ENCODE measurements at places on chromosomes 3 and 15.

DNA sequence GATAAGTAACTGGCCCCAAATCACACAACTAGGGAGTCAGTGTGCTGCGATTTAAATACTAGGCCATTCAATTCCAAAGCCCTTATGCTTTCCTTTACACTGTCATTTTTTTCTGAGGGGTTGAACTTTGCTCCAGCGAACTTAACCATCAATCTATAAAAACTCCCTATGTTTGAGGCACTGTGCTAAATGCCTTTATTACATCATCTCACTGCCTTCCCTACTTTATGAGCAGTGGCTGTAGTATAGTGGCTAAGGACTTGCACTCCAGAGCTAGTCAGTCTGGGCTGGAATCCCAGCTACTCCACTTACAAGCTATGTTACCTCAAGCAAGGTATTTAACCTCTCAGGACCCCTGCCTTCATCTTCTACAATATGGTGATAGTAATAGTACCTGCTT, 26.9 kb upstream of the WDR72 start:
- DNase-seq = no peak

- DNase-seq = peak; percentile 67
Observed at GRCh38 chr3:185646382-185647133, 60.5 kb downstream of the SENP2 start.

- no peak for DNase-seq
Observed at GRCh38 chr3:180798197-180798596, 114.3 kb upstream of the FXR1 start.

GRCh38 chr3:131630097-131630496, 127.3 kb upstream of the MRPL3 start:
- no peak for DNase-seq

DNA sequence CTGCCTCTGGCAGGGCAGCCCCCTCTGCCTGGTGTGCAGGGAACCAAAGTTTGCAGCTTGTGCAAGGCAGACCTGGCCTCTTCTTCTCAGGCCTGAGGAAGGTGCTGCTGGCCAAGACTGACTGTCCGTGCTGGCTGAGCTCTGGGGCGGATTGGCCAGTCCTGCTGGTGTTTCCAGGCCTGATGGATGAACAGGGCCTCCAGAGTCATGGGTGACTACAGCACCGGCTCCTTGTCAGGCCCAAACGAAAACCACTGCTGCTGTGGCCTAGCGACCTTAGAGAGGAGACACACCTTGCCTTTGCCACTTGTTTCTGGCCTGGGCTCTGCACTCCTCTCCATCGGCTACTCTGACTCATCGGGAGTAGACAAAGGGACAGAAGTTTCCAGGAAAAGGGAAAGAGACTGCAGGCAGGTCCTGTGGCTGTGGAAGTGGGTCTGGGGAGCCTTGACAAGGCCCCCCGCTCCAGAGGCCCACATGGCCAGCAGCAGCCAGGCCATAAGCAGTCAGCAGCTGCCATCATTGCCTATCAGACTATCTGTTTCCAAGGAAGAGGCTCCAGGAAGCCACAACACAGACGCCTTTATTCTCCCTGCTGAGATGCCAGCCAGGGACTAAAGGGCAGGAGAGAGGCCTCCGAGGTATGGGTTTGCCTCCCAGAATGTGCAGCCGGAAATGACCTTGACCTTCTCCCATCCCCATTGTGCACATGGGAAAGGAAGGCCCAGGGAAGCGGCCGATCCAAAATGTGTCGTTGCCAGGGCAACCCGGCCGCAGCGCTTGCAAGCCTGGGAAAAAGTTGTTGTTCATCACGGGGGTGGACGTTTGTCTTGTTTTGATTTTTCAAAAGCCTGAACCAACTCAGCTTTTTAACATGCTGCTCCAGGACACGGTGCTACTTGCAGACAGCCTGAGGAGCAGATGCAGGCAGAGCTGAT, 160.5 kb downstream of the CHSY1 start:
- peak; percentile 60 for DNase-seq

Data from fibroblast of skin of scalp (primary cell).